ENCODE measurements at places on chromosomes 4 and X.

GRCh38 chrX:85992811-85993229, 54.5 kb downstream of the CHM start:
- DNase-seq: no peak

DNA sequence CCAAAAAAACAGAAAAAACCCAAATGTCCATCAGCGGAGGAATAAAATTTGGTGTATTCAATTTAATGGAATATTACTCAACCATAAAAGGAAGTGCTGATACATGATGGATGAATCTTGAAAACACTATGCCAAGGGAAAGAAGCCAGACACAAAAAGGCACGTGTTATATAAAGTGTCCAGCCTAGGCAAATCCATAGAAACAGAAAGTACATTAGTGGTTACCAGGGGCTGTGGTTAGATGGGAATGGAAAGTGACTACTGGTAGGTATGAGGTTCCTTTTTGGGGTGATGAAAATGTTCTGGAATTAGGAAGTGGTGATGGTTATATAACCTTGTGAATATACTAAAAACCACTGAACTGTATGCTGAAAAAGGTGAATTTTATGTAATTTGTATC, 3.5 kb upstream of the CDKL2 start:
- DNase-seq: peak; percentile 39

DNA sequence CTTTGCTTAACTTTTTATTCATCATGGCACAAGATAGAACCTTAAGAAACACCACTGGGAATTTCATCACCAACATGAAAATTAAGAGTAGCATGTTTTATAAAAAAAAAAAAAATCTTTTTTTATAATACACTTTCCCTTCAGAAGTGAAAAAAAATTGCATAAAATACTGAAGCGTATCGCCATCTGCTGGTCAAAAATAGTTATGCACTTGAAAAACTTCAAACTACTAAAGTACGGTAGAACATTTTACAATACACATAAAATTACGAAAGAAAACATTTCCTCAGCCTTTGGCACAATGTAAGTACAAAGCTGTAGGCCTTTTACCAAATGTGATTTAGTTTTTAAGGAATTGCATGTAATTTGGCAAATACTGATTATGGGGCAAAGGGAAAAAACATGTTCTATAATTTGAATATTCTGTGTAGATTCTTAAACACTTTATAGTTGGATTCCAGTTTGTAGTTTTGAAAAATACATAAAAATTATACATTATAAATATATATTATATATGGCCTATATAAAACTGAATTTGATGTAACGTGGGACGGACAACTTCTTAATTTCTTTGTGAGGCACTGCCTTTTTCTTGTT, 26.5 kb downstream of the HCCS start:
- peak; percentile 58 for DNase-seq

GRCh38 chr4:105674011-105674410, 34.5 kb downstream of the INTS12 start:
- DNase-seq: no peak

GRCh38 chr4:150990250-150990649, 24.8 kb downstream of the LRBA start:
- DNase-seq: no peak

- no peak for DNase-seq
Measured at GRCh38 chr4:54041100-54041499, 23.3 kb downstream of the CHIC2 start.

DNA sequence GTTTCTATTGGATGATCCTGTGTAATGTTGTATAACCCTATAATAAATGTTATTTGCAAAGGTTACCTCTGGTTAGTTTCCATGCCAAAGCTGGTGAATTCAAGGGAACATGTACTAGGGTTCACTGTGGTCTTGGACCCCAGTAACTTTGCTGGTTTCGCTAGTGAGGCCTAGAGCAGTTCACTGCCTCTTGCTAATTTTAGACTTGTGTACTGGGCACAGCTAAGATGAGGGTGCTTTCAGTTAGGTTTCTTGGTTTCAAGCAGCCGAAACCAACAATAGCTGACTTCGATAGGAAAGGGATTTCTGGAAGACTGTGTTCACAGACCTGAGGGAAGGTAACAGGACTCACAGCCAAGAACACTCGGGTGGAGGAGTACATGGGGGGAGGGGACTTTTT, 215.5 kb upstream of the BCOR start:
- no peak for DNase-seq

GRCh38 chr4:180179146-180179545, 2064.1 kb upstream of the TENM3 start:
- DNase-seq: no peak

GRCh38 chr4:143858456-143858855, 46.9 kb downstream of the GYPE start:
- DNase-seq: no peak

- no peak for DNase-seq
Measured at GRCh38 chr4:62208921-62209320, 1008.8 kb downstream of the ADGRL3 start.

- no peak for DNase-seq
Measured at GRCh38 chrX:29541038-29541437, 674.3 kb upstream of the MAGEB2 start.

DNA sequence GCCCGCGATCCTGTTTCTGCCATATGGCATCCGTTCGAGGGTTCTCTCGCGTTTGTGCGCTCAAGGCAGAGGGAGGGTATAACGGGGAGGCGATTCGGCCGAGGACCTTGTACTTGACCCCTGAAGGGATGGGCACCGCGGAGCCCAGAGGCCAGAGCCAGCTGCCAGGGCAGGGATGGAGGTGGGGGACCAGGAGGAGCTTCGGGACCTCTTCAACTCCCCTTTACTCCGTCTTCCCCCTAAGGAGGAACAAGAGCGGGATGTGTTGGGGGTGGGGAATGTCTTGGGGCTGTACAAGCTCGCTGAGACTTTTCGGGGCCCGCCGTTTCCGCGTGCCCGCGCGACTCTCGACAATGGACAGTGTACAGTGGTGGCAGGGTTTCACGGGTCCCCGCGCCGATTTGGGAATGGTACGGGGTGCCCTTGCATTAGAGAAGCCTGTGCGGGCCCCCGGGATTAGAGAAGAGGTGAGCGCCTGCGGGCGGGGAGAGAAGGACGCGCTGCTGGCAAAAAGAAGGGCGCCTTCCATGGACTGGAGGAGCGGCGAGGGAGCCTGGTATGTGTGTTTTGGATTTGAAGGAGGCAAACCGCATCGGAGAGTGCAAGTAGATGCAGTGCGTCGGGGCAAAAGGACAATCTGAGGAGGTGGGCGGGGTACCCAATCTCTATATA, 760 bp downstream of the UGT8 start:
- DNase-seq: no peak

DNA sequence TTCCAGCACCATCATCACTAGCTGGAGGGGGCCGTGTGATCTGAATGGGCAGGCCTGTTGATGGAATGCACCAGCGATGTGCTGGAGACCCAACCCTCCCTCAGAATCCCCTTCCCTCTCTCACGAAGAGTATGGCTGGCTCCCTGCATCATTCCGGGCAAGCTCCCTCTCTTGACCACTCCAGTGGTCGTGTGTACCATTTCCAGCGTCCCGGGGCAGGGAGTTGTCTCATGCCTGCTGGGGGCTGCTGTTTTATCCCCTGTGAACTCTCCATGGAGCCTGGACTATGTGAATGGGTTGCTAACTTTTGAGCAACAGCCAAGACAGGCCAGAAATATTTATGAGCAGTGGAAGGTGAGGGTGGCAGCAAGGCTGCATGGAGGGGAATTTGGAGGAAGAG, 8.1 kb downstream of the CSAG1 start:
- no peak for DNase-seq

DNA sequence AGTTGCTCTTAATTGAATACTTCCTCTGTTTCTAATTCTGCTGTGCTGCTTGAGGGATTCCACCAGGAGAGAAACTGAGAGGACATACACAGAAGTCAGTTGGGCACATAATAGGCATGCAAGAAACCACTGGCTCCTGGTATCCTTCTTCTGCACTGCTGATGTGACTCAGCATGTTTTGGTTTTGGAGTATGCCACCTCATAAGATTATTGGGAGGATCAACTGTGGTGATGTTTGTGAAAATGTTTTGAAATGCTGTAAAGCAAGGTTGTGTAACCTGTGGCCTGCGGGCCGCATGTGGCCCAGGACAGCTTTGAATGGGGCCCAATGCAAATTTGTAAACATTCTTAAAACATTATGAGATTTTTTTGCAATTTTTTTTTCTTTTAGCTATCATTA, 119.6 kb downstream of the GATB start:
- no peak for DNase-seq

- DNase-seq: no peak
Measured at GRCh38 chr4:172818901-172819300, 349.7 kb upstream of the GALNT7 start.

DNA sequence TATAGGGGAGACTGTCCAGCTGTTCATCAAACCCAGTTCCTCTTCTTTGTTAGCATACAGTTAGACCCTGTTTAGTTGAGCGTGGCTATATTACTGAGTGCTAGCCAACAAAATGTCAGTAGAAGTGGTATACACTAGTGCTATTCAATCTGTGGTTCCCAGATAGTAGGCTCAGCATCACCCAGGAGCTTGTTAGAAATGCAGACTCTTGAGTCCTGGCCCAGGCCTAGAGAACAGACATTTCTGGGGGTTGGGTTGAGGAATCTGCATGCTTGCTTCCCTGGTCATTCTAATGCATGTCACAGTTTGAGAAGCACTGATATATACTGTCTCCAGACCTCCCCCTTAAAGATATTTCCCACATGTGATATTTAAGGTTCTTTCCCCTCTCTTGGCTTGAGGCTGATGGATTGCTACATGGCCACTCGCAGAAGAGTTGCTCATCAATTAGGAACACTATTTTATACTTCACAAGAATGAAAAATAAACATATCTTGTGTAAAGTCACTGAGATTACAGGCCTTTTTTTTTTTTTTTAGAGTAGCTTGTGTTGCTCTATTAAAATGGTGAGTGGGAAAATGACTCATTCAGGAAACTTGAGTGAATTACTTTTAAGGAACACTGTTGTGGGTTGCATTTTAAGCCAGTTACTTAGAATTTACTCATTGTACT, 289.0 kb downstream of the STIM2 start:
- no peak for DNase-seq

DNA sequence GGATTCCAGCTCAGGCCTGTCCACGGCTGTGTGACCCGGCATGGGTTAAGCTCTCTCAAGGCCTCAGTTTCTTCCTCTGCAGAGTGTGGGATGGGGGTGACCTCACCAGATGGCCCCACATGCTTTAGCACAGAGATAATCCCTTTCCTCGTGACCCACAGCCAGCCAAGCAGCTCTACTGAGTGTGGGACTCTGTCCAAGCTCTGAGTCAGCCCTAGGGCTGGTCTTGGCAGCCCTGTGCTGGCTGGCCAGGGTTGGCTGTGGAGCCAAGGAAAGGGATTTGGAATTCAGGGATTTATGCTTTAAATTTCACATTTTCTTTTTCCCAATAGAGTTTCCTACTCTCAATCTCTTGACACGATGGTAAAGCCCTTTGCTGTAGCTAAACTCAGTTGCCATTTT, 19.7 kb upstream of the SPON2 start:
- peak; percentile 38 for DNase-seq

GRCh38 chrX:103175944-103176753, 38.8 kb upstream of the BEX4 start:
- DNase-seq: peak; percentile 52

- DNase-seq: no peak
Measured at GRCh38 chr4:143270256-143270838, 66.3 kb upstream of the GAB1 start.

- DNase-seq: no peak
Measured at GRCh38 chr4:133968174-133968573, 233.4 kb downstream of the PABPC4L start.

DNA sequence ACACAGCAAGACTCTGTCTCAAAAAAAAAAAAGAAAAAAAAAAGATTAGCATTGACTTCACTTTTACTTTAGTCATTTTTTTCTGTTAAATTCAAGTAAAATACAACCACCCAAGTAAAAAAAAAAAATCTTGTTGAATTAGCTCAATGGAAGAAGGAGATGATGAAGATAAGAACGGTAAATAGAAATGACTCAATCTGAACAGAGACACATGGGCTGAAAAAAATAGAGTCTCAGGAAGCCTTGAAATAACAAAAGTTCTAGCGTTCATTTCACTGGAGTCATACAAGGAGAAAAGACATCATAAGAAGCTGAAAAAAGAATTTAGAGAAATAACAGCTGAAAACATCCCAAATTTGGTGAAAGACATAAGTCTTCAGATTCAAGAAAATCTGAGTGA, 75.5 kb downstream of the CASP3 start:
- no peak for DNase-seq

GRCh38 chr4:117239434-117239833, 154.1 kb upstream of the TRAM1L1 start:
- DNase-seq: no peak

DNA sequence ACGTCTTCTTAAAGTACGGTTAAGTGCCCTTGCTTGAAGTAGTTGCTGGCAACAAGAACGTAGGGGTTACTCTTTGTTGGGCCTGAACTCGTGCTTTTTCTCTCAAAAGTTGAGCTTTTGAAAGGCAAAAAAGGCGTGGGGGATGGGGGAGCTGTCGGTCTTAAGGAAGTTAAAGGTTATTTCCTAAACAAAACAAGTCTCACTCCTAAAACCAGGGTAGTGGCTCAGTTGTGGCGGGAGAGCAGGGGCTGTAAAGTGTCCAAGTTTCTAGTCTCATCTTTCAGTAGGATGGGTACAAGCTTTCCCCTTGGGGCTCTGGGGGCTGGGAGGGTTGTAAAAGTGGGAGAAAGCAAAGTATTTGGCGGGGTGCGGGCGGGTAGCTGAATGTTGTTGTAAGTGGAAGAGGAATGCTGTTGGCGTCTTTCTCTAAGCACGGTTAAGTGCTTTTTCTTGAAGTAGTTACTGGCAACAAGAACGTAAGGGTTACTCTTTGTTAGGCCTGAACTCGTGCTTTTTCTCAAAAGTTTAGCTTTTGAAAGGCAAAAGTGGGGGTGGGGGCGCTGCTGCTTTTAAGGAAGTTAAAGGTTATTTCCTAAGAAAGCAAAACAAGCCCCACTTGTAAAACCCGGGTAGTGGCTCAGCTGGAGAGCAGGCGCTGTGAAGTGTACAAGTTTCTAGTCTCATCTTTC, 904 bp upstream of the WDR1 start:
- DNase-seq: peak; percentile 85

- no peak for DNase-seq
Measured at GRCh38 chr4:108114503-108114902, 54.2 kb downstream of the LEF1 start.

All from suppressor macrophage (primary cell).